ELF-1 (cell line): ENCODE measurements at places on chromosomes 1 and 21.

DNA sequence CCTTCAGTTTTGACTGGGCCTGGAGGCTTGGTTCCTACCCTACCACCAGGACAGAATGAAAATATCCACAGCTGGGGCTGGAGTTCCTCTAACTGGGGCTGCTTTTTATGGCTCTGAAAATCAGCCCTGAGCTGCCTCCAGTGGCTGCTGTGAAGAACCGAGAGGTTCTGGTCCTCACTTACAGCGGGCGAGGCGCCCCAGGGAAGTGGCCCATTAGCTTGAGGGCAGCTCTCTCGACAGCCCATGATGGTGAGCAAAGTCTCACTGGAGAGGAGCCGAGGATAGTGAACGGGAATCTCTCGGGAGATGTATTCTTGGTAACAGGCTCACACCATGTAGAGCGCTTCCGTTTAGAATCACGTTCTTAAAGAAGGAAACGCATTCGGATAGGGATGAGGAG lies 459.7 kb downstream of the KIF26B start:
- DNase-seq, result no peak

GRCh38 chr1:173715538-173715844 lies 710 bp downstream of the KLHL20 start:
- DNase-seq, result no peak

DNA sequence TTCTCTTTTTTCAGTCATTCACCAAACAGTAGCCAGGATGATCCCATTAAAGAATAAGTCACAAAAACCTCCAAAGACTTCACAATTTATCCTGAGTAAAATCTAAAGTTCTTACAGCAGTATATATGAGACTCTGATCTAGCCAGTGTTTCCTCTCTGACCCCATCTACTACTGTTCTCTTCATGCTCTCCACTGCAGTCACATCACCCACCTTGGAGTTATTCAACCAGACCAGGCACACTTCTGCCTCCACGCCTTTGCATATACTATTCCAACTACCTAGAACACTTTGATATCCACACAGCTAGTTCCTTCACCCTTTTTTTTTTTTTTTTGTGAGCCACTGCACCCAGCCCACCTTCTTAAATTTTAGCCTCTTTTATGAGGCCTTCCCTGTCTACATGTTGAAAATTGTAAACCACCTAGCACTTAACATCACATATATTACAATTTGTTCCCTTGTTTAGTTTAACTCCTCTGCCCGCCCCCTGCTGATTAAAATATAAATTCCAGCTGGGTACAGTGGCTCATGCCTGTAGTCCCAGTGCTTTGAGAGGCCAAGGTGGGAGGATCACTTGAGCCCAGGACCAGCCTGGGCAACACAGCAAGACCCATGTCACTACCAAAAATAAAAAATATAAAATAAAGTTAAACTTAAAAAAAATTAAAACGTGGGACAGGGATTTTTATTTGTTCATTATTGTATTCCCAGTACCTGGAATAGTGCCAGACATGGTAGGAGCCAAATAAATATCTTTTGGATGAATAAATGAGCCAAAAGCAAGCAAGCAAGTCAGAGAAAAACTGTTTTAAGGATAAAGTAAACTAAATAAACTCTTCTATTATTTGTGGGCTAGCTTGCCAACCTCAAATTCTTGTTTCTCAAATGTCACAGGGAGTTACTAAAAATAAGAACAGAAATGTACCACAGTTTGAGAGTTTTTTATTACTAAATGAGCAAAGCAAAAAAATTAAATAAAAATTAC lies 35.2 kb upstream of the MUTYH start:
- no peak for DNase-seq

DNA sequence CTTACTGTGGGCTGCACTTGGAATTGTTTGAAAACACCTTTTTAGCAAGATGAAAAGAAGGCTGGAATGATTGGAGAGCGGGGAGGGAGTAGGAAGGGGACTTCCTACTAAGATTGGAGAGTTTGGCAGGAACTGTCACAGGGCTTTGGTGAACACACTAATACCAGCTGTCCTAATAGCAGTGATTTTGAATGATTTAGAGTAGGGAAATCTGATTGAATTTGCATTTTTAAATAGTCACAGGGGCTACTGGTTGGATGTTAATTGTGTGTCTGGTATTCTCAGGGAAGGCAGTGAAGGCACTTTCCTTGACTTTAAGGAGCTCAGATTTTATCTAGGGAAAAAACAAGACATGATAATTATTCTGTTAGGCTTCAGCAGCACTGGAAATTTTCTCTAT lies 2.5 kb upstream of the HMGCL start:
- no peak for DNase-seq

DNA sequence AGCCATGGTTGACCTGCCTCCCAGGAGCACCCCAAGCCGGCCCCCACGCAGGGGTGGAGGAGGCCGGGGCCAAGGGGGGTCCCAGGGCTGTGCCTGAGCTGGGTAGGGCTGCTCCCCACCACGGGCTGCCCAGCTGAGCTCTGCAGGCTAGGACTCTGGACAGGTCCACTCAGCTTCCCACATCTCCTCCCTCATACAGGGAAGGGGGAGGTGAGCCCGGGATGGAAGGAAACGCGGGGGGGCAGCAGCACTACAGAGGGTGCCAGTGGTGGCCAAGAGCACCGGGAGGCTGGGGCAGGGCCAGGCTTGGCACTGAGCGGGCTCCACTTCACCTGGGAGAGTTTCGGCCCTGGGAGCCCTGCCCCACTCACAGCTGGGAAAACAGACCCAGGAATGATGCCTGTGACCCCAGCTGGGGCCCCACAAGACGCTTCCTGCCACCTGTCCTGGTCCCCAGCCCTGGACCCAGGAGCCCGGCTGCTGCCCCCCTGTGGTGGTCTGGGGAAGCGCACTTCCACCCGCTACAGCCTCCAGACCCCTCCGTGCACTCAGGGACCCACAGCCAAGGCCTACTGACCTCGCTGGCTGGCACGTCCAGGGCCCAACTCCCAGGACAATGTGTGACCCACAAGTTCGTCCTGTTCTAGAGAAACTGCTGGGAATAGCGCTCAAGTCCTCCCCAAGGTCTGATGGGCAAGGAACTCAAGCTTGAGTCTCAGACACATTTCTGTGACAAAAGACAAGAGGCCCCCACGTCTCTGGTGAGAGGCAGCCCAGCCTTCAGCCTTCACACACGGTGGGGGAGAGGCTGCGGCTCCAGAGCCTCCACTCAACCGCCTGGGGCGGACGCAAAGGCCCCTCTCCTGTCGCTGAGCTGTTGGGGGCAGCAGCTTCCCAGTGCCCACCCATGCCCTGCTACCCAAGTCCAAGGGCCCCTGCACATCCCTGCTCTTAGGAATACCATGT lies 3.0 kb downstream of the AURKAIP1 start:
- peak; percentile 88 for DNase-seq

- no peak for DNase-seq
Observed at GRCh38 chr1:175537571-175537970, 205.8 kb downstream of the TNR start.

DNA sequence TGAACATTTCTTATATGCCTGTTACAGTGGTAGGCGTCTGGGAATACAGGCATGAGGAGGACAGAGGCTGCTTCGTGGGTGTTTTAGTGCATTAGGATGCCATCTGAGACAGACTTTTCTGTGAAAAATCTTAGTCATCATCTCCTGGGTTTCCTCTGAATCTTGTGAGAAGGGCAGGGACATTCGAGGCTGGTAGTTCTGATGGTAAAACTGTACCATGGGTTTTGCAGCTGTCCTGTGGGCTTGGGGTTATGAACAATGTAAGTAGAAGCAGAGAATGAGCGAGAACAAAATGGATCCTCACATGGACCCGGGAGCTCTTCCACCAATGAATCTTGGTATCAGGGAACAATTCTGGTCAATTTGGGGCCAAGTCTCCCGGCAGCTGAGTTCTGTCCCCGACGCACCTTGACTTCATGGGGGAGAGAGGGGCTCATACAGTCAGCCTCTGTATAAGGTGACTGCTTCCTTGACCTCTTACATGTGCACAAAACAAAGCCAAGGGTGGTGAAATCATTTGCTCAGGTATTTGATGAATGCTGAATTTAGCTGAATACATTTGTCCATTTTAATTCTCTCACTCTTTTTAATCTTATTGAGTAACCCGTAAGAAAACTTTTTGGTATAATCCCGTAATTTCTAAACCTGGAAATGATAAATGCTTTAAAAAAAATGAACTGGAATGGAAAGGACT lies 63.6 kb upstream of the ERRFI1 start:
- DNase-seq, result no peak

DNA sequence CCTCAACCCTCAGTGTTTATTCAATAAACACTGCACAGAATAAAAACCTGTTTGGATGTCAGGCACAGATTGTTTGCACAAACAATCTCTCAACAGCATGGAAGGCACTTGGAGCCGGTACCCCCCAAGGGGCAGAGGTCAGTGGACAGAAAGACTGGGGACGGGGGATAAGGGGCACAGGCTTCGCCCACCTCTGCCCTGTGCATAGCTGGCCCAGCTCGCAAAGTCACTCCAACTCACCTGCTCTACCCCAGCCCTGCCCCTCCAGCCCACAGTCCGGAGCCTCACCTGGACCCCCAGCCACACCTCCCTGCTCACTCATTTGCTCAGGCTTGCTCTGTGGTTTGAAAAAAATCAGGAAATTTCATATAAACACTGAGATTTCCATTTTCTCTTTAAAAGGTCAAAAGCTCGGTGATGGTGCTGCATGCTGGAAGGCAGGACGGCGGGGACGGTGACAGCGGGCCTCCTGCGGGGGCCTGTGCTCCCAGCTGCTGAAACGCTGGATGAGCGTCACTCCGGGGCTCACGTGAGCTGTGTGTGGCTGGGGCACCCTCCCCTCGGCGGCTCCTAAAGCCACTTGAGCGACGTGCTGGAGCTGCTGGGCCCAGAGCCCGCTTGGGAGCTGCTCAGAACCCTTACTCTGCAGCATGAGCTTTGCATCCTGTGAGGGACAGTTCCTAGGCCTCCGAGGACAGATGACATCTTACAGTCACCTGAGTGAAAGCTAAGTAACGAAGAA lies 54.5 kb downstream of the PRDM15 start:
- DNase-seq, result no peak

- DNase-seq, result no peak
Observed at GRCh38 chr1:109719337-109719837, 7.3 kb downstream of the GSTM5 start.

GRCh38 chr21:45260191-45260825 lies 27.4 kb downstream of the POFUT2 start:
- DNase-seq, result no peak

DNA sequence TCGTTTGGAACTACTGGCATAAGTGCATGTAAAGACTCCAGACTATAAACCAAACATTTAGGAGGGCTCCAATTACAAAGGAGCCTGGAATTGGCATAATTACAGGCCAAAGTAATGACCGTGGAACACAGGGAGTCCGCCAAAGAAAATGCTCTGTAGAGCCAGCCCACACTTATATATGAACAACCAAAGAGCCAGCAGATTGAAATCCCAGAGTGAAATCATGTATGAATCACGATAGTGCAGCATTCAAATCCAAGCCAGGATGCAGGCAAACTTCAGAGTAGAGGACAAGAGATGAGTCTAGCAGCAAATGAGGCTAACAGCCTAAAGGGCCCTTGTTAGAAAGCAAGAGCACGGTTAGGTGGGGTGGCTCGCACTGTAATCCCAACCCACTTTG lies 13.1 kb downstream of the VPS26C start:
- no peak for DNase-seq

GRCh38 chr1:2847086-2847985 lies 45.8 kb upstream of the TTC34 start:
- DNase-seq, result no peak

DNA sequence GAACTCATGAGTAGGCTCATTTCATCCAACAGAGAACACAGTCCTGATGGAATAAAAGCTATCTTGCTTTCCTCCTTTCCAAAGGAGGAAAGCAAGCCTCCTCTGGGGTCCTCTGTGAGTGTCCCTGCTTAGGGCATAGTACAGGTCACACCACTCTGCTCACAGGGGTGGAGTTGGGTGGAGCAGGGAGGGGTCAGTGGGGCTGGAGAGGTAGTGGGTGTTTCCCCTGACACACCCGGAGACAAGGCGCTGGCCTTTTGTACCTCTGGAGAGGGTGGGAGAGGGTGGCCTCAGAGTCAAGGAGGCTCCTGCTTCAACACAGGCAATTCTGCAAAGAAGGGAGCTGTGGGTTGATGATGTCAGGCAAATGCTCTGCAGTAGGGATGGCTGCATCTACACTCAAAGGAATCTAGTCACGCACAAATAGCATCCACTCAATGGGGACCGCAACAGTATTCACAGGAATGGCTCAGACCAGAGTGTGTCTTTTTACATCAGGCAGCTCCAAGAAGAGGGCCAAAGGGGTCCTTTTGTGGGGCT lies 58.6 kb upstream of the PLXNA2 start:
- DNase-seq, result no peak

GRCh38 chr1:85313888-85314696 lies 37.7 kb upstream of the BCL10 start:
- no peak for DNase-seq

DNA sequence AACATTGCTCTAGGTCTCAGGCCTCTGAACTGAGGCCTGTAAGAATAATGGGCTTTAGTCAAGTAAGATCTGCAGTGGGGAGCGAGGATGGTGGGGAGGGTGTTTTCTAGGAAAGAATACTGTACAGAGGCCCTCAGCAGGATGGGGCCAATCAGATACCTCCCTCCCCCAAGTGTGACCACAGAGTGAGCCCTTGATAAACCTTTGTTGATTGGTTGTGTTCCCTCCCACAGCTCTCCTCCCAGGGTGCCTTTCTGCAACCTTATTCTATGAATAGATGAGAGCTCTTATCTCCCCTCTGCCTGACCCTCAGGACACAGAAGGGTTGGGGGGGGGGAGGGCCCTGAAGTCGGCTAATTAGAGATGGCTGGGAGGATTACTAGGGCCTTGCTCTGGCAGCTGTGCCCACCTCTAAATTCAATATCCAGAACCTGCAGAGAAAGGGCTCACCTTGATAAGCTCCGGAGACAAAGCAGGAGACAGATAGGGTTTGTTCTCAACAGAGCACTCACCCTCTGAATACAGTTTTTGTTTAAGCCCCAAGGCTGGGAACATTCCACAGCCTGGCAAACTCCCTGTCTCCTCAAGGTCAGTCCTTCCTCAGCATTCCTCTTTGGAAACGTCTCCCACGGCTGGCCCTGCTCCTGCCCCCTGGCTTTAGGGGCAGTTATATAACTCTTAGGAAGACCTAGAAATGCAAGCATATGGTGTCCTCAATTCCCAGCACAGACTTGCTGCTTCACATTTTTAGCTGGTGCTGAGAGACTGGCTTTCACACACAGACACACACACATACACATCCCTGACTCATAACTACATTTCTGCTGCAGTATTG lies 42.9 kb downstream of the ATP1A1 start:
- DNase-seq, result peak; percentile 81

GRCh38 chr1:194342484-194343262 lies 1156.3 kb upstream of the B3GALT2 start:
- peak; percentile 14 for DNase-seq

DNA sequence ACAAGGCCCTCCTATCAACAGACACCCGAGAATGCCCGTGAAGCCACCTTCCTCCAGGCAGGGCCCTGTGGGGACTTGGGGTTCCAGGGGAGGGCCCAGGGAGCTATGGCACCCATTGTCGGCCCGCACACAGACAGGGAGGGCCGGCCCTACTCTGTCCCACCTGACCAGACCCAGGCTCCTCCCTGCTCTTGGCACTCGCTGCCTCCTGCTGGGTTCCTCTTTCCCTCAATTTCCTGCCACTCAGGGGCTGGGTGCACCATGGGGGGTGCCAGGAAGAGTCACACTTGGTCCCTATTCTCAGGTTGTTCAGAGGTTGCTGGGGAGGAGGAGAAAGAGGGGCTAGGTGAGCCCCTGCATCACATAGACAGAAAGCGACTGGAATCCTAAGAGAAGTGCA lies 8.0 kb upstream of the OXCT2 start:
- no peak for DNase-seq
